CD4-positive, alpha-beta memory T cell (primary cell): ENCODE measurements at places on chromosomes 2 and 18.

DNA sequence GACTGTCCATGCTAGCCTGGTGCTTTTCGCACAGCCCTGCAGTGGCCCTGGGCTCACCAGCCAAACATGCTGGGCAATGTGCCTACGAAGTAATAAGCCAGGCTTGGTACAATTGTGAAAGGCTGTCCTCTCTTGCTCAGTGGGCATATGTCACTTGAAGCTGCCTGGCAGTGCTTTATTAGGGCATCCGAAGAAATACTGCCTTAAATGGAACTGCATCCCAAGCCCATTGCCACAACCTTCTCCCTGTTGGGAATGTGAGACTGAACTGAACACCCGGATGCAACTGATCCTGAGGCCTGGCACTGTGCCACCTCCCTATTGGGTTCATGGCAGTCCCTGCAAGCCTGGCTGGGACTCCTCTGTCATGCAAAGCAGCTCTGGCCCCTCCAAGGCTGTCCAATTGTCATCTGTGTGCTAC, 15.9 kb downstream of the CAPG start:
- DNase-seq: no peak

GRCh38 chr2:97906307-97906706, 89.4 kb downstream of the TMEM131 start:
- no peak for DNase-seq

GRCh38 chr2:68341062-68341329, 21.2 kb upstream of the CNRIP1 start:
- no peak for DNase-seq

DNA sequence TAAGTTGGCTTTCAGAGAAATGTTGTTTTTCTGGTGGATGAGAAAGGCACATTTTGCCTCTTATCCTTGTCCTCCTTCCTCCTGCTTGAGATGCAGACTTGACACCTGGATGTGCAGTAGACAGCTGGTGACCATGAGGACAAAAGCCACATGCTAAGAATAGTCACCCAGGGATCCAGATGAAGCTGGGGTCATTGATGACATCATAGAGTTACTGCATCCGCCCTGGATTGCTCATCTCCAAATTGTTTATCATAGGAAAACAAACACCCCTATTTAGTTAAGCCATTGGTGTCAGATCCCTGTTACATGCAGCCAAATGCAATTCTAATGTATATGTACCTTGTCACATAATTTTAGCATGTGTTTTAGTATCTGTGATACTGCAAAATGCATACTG, 16.3 kb upstream of the SLC1A4 start:
- no peak for DNase-seq

DNA sequence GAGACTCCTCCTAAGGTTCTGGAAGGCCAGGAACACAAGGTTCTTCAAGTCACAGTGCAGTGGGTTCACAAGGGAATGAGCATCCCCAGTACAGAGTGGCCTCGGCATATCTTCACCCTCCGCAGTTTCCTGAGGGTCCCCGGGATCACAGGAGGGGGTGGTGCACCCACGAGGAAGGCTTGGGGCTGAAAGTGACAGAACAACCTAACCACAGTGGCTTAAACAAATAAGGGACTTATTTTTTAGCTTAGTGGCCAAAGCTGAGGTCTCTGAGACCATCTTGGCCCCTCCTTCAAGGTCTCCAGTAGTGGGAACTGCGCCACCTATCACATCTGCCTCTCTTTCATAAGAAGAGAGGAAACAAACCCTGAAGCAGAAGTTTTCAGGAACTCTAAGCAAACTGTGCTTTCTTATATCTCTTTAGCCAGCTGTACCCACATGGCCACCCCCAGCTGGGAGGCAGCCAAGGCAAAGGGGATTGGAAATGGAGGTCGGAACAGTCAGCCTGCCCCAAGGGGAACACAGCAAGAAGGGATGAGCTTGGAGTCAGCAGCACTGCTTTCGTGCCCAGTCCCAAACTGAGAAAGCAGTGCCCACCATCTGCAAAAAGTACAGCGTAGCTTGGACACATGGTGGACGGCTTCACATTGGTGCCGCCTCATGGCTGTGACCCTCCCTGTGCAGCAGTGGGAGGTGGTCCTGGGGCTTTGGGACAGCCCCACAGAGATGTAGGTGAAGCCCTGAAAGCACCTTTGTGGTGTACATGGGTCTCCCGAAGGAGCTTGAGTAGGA, 260.0 kb upstream of the ID2 start:
- DNase-seq: no peak

DNA sequence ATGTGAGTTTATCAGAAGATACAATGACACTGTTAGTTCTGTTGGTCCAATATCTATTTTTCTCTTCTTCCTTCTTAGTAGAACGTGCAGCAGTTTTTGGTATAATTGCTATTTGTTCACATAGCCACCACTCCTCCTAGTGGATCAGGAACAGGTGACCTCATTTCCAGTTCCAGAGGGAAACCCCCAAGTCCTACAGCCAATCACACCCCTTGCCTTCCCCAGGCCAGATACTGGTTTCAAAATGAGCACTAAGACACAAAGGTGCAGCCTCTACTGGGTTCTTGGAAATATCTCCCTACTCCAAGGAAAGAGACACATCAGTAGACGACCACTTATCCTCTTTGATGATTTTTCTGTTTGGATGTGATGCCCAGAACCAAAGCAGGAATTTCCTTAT, 103.2 kb downstream of the TCF4 start:
- DNase-seq: no peak

DNA sequence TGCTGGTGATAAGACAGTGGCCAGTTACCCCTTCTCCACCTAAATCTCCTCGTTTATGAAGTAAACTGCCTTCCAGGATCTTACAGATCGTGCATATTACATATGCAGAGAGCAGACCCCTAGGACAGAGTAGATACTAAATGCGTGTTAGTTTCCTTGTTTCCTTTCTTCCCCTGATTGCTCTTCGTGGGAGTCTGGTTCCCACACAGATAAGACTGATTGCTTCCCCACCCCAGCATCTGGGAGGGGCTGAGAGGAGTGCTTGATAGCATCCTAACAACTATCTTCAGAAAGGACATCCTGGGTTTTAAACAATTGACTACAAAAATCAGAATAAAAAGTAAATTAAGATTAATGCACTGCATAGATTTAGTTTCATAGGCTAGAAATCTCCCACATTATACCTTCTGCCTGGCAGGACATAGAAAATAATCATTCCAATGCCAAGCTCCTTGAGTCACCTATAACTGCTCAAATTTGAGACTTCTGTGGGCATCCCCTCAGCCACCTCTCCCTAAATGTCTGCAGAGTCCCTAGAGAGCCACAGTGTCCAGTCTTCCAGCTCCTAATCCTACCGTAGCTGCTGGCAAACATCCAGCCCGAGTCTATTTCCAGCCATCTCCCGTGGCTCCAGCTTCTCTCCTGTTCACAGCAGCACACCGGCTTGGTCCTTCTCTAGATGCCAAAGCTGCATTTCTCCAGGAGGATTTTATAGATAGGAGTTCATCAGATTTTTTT, 128.3 kb downstream of the LRRC30 start:
- no peak for DNase-seq

DNA sequence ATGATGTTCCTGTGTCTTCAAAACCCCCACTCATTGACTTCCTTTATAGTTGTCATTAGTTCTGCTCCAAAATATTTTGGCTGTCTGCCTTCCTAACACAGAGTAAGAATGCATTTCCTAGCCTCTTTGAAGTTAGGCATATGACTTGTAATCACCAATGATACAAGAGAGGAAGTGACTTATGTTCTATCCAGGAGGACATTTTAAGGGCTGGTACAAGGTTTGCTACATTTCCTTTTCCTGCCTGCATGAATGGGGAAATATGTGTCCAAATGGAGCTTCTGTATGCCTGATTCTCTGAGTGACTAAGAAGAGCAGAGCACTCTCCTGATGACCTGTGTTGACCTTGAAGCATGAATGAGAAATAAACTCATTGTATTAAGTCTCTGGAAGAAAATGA, 115.1 kb downstream of the PLCL1 start:
- no peak for DNase-seq

DNA sequence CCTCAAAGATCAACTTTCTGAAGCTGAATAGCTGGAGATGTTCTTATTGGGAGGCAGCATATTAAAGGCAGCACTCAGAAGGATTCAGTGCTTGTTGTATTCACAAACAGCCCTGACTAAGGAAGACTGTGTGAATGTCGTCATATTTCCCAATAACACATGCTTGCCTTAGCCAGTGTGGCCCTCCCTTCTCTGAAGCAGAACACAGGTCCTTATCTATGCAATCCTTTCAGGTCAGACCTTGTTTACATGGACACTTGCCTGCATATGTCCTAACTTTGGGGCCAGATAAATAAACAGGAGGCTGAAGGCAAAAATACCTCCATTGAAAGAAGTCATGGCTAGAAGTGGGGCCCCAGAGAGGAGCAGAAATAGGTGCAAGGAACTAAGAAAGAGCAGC, 97.2 kb downstream of the SLC4A3 start:
- no peak for DNase-seq

DNA sequence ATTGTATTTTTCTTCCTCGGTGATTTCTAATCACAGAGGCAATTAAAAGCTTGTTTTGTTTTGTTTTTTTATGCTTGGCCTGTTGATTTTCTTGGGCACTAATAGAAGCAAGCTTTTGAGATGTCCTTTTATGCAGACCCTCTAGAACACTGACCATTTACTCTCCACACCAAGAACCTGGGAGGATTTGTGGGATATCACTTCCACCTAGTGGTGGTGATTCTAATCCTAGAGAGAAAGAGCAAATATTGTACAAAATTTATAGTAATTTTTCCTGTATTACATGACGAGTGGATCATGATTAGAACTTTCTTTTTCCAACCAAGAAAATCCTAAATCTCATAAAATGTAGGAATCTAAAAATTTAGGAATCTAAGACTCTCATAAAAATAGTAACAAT, 23.4 kb downstream of the NEMP2 start:
- no peak for DNase-seq

DNA sequence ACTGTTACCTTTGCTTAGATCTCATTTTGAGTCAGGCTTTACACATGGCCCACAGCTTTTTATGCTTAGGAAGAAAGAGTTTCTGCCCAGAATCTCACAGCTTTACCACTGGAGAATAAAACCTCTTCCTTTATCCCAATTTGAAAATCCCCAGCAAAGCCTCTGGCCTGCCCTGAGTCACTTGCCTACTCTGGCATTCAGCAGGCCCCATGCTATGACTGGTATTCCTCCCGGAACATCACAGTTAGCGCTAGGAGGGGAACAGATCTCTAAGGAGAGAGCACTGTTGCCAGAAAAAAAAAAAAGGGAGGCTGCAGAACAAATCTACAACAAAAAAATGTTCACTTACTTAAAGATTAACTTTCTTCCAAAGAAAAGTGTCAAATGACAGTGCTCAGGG, 152.9 kb upstream of the DNMT3A start:
- no peak for DNase-seq

DNA sequence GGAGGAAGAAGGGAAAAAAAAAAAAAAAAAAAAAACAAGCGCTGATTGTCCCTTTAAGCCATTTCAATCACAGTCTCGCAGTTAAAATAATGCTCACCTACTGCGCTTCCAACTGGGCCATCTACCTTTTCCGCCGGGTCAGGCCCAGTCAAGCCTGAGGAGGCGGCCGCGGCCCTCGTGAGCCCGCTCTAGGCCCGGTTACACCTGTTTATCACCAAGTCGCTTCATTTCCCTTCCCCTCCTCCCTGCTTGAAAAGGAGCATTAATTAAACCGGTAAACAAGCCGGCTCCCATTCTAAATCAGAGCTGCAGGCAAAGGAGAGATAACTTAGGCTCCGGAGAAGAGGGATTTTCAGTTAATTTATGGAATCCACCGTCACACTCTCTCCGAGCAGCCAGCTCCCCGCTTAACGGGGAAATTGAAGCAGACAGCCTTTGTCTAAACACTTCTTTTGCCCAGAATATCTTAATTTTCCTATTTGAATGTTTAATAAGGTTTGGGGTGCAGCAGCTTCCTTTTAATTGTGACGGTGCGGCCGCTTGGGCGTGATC, 140.1 kb upstream of the SIX3 start:
- no peak for DNase-seq

- no peak for DNase-seq
Observed at GRCh38 chr2:216539791-216540241, 41.2 kb downstream of the RPL37A start.

DNA sequence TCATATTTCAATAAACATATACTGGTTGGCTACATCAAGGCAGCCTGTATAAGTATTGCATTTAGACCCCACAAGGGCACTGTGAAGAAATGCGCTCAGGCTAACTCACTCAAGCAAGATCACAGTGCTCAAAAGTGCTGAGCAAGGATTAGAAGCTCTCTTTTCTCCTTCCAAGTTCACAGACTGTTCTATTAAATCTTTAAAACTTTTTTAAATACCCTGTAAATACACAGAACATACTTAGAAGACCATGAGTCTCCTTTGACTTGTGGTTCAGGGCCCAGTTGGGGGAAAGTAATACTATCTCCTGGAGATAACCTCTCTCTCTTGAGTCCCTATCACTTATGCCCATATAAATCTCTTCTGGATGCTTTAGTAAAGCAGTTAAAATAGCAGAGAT, 152.9 kb downstream of the SP3 start:
- no peak for DNase-seq

DNA sequence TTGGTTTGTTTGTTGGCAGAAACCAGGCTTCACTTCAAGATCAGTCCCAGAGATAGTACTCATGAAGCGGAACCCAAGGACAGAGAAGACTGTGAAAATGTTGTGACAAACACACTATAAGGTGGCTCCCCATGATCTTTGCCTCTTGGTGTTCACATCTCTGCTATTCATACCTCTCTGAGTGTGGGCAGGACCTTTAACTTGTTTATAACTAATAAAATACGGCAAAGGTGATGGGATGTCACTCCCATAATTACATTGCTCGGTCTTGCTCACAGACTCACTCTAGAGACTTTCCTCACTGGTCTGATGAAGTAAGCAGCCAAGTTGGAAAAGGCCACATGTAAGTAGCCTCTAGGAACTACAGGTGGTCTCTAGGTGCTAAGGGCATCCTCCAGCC, 30.6 kb upstream of the UGP2 start:
- DNase-seq: no peak

DNA sequence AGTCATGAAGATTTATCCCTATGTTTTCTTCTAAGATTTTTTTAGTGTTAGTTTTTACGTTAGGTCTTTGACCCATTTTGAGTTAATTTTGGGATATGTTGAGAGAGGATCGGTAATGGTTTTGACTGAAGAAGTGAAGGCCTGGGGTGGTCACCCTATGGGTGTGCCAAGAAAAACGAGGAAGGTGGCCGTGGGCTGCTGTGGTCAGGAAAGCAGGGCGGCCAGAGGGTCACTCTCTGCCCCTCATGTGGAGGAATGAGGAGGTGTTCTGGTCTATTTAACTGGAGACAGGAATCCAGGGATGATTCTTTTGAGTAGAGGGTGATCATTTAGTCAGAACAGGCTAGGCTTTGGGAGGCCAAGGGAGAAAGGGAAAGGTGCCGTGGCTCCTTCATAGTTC, 50.7 kb downstream of the MYO7B start:
- no peak for DNase-seq

DNA sequence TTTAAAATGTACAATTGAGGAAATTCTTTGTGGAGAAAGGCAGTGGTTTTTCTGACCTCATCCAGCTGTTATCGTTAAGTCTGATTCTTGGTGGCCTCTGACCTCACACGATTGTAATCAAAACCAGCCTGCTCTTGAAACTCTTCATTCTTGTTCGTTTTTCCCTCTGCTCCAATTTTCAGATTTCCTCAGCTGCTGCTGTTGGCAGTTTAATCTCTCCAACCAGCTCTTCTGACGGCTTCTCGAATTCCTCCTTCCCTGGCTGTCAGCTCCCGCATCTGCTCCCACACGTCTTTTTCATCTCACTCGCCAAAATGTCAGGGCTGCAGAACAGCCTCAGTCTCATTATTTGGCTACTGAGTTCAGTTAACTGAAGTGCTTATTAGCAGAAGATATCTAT, 136.1 kb downstream of the DCDC2C start:
- no peak for DNase-seq

- no peak for DNase-seq
Observed at GRCh38 chr2:20539776-20540586, 93.1 kb downstream of the RHOB start.
